ENCODE measurements at places on chromosomes 7 and 10. TPM values are rescaled to one million over a fixed set of nuclear protein-coding genes. Genes with fewer than 3 reads are reported as not detected.

DNA sequence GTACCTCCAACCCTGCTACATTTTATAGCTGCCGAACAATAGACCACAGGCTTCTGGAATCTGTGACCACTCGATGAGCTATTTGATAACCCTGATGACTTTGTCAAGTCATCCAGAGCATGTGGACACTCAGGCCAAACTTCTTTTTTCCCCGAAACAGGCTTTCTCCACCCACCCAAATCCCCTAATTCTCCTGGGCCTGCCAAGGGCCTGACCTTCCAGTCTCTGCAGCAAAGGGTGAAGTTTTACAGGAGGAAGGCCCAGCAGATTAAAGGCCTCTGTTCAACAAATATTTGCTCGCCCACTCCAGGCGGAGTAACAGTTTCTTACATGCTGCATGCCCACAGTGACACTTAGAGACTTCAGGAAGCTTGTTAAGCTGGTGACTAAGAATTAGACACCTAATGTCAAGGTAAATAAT is 2.0 kb downstream of the JCAD start:
- DNase-seq, result no peak

Gene SMARCD3
- polyA plus RNA-seq, result 180 TPM

Gene ERVW-1
- polyA plus RNA-seq, result 1.8 TPM

GRCh38 chr10:118990326-118990725 is 39.2 kb upstream of the NANOS1 start:
- no peak for DNase-seq

DNA sequence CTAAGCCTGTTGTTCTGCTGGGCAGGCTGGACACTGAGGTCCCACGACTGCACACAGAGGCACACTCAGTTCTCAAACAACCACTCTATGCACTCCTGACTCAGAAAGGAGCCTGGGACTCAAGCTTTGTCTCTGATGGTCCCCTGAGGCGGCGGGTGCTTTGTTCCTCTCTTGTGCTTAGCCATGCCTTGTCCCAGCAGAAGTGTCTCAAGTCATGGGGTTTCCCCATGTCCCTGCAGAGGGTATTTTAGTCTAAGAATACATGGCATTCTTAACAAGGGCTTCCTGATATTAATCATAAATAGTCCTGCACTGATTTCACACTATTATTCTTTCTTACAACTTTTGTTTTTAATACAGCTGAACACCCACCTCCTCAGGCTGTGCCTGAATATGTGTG is 72.5 kb downstream of the CXCL12 start:
- DNase-seq, result no peak

DNA sequence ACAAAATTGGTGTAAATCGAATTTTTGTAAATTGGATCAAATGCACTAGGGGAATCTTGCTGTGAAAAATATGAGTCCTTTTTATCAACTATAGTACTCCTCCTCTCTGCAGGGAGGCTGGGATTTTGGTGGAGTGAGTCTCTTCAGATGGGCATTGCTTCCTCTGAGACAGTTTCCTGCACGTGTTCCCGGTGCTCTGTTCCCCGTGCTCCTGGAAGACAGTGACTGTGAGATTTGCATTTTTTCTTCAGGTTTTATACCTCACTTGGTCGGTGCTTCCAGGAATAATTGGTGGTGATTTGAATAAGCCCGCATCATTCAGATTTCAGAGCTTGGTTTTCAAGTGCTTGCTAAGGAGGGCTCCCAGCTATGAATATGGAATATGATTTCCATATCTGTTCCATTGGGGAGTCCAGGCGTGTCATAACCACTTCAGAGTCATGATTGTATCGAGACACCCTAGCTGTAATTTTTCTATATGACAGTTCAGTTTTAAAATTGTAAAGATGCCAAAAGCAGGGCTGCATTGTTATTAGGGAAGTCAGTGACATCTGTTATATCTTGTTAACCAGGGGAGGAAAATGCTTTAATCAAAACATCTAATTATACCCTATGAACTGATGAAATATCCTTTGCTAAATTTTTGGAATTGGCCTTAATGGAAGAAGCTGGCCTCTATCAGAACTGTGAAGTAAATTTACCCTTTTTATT is 12.3 kb downstream of the AUTS2 start:
- no peak for DNase-seq

DNA sequence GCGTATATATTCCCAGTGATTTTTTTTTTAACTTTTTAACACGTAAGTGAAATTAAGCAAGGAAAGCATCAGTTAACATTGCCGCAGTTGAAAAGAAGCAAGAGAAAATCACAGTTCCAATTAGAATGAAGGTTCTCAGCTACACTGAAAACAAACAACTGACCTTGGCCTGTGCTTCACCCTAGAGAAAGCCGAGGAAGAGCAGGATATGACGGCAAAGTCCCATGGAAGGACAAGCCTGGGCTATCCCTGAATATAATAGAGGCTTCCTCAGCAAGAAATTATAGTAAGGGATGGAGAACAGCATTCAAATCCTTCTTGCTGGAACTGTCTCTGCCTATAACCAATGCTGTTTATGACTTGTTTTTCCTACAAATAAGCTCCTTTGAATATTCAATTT is 83.0 kb upstream of the INHBA start:
- no peak for DNase-seq

DNA sequence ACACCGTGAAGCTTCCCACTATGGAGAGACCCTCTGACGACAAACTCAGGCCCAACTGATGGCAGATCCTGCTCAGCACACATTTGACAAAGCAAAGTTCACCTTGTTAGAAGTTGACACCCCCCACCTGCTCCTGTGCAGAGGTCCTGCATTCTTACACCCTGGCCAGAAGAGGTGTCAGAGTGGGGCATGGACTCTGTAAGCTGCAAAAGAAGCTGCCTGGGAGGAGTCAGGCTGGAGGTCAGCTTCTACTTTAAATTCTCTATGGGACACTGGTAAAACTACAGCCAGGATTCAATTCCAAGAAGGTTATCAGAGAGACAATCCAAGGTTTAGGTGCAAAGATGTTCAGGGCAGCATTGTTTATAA is 20.0 kb upstream of the TNS3 start:
- DNase-seq, result no peak

Gene NRG3
- 0.19 TPM for polyA plus RNA-seq

DNA sequence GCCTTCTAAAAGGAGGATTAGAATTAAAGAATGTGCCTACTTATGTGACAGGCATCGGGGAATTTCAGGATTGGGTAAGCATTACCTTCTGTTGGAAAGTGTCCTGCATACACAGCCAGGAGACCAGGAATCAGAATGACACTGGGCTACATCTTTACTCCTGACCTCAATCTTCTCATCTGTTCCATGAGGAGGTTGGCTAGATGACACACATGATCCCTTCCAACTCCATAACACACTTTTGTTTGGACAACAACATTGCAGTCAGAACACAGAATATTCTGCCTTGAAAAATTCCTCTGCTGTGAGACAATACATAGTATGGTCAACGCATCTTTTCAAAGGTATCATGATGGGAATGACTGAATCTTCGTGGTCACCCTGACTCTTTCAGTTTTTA is 1281.2 kb upstream of the SORCS1 start:
- DNase-seq, result no peak

DNA sequence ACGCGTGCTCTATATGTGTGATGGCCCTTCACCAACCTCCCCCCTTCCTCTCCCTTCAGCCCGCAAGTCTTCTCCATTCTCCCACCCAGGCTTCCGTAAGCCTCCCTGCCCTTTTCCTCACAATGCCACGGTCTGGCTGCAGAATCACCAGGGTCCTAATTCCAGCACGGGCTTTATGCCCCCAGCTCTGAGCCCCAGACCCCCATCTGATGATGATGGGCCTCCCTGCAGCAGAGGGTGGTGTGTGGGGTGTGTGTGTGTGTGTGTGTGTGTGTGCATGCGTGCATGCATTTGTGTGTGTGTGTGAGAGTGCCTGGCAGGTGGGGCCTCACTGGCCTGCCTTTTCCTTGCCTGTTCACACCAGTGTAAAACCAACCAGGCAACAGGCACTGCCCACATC is 109.9 kb downstream of the OAT start:
- DNase-seq, result no peak

Gene SLC26A3
- not detected for polyA plus RNA-seq

DNA sequence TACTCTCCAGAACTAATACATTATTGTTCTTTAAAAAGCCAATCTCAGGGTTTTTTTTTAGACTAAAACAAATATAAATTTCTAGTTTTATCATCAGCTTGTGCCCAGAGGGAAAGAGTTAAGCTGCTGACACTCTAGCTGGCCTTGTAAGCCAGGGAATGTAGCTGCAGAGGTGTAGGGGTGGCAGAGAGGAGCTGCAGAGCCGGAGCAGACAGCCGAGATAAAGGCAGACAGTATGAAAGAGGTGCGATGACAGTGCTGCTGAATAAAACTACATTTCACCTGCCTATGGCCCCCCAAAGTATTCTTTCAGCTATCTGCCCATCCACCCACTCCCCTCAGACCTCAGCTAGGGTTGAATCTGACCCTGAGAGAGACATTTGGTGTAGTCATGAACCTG is 653.7 kb upstream of the ZWINT start:
- no peak for DNase-seq

- DNase-seq, result no peak
These were observed 61.7 kb downstream of the PALD1 start for GRCh38 chr10:70540089-70540788.

Gene CRTAC1
- 0.35 TPM for polyA plus RNA-seq

Data from hindlimb muscle (tissue), 1 donor.